Stimulated activated CD4-positive, alpha-beta T cell treated with anti-CD3 and anti-CD28 coated beads, Interleukin-15, amount 100 ng/mL, for 24 hours (primary cell): ENCODE measurements at places on chromosomes 4 and X.

GRCh38 chr4:93461541-93461940 lies 367.0 kb upstream of the ATOH1 start:
- DNase-seq: no peak

DNA sequence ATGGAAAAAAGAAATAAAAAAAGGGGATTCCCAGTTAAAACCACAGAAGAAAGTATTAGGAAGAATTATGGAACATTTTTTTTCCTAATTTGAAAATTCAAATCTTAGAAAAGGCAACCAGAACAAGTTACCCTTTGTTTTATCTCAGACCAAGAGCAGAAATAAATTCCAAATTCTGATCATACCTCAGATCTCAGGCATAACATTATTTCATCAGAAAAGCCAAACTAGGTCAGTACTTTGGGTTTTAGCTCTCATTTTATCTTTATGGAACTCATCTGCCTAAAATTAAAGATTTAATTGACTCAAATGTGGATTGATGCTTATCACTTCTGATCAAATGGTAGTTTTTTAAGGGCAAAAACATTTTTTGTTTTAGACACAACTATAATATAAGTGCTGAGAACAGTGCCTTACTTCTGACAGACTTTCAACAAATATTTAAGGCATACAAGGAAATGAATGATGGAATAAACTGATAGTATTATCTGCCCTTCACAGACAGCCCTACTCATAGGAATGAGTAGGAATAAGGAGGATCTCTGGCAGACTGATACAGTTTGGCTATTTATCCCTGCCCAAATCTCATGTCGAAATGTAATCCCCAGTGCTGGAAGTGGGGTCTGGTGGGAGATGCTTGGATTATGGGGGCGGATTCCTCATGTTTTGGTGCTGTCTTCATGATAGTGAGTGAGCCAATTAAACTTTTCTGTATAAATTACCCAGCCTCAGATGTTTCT lies 245.3 kb upstream of the PITX2 start:
- DNase-seq: no peak

DNA sequence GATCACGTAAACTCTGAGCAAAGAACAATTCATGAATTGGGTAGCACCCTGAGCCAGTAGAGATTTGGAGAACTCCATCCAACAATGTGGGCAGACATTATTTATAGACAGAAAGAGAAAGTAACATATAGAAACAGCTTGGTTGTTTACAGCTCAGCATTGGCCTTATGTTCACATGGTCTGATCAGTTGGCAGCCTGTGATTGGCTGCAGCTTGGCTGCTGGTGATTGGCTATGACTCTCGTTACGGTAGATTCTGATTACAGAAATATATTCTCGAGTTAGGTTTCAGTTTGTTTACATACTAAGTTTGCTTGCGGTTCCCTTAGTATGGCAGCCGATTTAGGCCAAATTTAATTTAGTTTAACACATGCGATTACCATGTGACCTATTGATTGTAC lies 663.4 kb downstream of the RAPGEF2 start:
- DNase-seq: no peak

- DNase-seq: no peak
Measured at GRCh38 chr4:4269856-4270255, 20.1 kb downstream of the LYAR start.

GRCh38 chr4:68591204-68591603 lies 15.1 kb upstream of the UGT2B17 start:
- no peak for DNase-seq

DNA sequence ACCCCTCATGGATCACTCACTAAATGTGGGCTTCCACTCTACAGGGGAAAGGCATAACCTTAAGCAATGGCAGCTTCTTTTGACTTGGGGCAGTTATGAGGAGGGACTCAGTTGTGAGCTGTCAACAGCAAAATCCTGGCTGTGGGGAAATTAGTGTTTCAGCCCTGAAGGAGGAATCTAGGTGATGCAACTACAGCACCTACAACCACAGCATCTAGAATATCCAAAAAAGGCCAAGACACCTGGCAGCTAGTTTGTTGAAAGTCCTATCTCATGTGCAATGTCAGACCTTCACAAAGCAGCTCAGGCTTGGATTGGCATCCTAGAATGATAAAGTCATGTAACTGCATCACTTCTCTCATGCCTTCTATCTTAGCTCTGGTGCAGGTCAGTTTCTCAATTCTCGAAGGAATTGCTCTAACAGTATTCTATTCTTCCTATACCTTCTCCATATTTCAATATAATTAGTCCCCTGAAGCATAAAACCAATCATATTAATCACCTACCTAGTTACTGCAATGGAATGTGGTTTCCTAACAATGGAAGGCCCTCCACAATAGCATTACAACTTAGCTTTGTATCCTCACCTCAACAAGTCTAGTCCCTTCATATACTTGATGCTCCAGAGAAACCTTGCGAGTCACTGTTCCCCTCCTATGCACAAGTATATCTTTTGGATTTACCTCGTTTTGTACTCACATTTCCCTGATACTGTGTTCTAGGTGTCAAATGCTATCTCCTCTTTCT lies 5.5 kb upstream of the ANTXR2 start:
- DNase-seq: no peak

GRCh38 chr4:56118055-56118454 lies 169.3 kb downstream of the CEP135 start:
- DNase-seq: no peak

- no peak for DNase-seq
Measured at GRCh38 chrX:24333371-24333770, 19.5 kb upstream of the SUPT20HL2 start.

DNA sequence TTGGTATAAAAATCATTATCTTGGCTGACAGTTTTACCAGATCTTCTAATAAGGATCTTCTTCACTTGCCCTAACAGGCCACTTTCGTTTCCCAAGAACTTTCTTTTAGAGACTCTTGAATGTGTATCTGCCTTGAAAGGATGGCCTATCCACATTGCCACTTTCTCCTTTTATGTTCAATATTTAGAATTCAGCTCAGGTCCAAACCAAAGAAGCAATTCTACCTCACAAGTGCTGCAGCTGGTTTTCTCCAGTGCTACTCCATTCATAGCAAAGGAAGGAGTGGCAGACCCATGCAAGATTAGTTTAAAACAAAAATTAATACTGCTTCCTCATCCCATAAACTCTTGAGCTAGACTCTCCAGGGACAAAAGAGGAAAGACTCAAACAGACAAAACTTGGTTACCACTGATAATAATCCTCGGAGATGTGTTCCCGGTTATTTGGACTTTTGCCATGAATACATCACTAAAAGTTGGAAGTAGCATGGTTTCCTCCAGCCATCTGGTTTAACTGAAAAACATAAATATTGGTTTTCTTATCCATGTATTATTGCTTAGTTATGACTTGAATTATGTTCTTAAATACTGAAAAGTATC lies 401.8 kb downstream of the PABPC4L start:
- DNase-seq: no peak
